ENCODE measurements at places on chromosomes 7 and 10.

DNA sequence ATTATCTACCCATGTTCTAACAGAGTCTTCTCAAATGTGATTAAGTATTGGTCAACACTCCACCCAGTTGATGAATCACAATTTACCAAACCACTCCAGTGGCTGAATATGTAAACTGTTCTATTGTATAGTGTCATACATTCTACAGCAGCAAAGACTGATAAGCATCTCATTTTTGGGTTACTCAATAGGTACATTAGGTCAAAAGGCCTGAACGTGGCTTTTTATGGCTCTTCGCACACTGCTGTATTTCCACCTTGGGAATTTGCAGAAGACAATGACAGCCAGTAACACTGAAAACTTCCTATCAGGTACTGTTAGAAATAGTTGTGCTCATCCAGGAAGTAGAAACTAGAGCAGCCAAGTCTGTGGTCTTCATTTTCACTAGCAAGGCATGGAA lies 166.9 kb downstream of the GLI3 start:
- DNase-seq, result no peak

DNA sequence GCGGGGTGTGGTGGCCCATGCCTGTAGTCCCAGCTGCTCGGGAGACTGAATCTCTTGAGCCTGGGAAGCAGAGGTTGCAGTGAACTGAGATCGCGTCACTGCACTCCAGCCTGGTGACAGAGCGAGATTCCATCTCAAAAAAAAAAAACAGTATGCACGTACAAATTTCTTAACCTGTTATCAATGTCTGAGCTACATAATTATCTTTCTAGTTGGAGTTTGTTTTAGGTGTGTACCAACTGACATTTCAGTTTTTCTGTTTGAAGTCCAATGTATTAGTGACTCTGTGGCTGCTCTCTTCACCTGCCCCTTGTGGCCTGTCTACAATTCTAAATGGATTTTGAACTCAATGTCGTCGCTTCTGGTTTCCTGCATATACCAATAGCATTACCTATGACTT lies 40.3 kb downstream of the CD36 start:
- no peak for DNase-seq

DNA sequence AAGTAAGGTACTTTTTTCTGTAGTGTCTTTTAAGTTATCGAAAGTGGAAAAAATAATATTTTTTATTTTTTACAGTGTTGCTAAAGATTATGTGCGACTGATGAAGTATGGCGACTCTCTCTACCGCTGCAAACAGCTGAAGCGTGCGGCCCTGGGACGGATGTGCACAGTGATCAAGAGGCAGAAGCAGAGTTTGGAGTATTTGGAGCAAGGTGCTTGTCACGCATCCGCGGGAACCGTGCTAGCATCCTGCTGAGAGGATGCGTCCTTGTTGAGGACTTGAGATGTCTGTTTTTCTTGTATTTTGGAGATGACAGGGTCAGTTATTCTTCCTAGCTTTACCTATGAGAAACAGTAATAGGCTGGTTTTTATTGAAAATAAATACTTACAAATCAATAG lies 7.8 kb downstream of the GTPBP4 start:
- no peak for DNase-seq

- no peak for DNase-seq
These were observed 830 bp downstream of the IMPDH1 start for GRCh38 chr7:128408709-128409595.

DNA sequence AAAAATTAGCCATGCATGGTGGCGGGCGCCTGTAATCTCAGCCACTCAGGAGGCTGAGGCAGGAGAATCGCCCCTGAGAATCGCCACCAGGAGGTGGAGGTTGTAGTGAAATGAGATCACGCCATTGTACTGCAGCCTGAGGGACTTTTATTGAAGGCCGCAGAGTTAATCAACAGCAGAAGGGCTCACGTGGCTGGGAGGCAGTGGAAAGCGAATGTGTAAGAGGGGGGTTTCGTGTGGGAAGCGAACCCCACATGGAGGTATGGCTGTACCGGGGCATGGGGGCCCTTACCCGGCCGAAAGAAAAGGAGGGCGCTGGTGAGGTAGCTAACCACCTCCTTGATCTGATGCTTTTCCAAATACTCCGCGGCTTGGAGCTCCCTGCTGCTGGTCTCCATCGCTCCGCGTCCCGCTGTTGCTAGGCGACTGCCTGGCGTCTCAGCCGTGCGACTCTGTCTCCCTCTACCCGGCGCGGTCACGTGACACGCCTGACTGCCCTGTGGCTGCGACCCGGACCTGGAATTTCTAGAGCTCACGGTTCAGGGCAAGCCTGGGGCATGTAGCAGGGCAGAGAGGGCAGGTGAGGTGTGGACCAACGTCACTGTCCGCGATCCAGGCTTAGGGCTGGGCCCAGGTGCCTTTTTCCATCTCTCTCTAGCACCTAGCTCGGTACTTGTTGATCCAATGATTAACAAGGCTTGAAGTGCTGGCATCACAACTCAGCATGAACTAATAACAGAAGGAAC lies at the start of gene EFCAB10:
EFCAB10 (minus strand) TSS at position 428 of the 746 bp plus-strand sequence; CDS start at position 398, 30 bp downstream.
- peak; percentile 3 for DNase-seq

- DNase-seq, result no peak
These were observed 892 bp downstream of the CRHR2 start for GRCh38 chr7:30681331-30681797.

DNA sequence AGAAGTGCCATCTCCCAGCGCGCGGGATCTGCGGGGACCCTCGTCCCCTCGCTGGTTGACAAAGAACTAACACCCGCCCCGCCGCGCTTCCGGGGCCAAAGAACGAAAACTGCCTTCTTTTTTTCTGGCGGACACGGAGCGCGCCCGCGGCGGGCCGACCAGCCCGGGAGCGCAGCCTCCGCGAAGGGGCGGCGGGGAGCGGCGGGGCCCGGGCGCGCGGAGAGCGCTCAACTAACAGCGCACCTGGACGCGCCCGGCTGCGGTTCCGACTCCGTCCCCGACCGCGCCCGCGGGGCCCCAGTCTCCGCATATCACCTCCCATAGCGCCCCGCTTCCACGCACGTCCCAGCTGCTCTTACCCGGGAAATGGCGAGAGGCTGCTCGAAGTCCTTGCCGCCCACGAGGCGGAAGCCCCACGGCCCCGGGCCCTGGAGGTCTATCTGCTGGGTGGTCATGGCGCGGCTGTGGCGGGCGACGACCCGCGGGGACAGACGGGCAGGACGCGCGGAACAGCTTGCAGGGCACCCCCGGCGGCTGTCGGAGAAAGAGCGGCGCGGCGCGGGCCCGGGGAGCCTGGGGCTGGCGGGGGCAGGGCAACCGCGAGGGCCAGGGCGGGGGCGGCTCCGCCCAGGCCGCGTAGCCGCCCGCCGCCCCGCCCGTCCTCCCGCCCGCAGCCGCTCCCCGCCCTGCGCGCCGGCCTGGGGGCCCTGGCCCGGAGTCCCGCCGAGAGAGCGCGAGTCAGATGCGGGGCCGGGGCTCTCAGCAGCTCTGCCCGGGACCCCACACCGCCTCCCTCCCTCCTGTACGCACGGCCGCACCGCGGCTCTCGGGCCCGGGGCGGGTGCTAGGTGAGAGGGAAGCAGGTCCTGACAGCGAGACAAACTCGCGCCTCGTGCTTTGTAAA lies at the start of gene PDLIM1:
PDLIM1 (minus strand) TSS at position 543 of the 904 bp plus-strand sequence; CDS start at position 455, 88 bp downstream.
- no peak for DNase-seq

DNA sequence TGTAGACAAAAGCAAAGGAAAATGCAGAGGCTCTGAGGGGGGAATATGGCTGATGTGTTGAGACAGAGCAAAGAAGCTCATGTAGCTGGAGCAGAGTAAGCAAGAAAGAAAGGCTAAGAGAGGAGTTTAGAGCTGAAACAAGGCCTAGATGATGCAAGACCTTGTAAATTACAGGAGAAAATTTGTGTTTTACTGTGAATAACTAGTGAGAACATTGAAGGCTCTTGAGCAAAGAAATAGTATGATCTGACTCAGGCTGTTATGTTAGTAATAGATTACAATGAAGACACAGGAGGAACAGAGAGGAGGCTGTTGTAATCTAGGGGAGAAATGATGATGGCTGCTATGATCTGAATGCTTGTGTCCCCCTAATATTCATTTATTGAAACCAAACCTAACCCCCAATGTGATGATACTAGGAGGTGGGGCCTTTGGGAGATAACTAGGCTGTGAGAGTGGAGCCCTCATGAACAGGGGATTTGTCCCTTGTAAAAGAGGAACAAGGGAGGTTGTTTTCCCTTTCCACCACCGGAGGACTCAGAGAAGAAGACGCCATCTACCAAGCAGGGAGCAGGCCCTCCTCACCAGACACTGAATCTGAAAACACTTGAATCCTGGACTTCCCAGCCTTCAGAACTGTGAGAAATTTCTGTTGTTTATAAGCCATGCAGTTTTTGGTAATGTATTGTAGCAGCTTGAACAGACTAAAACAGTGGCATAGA lies 394.9 kb downstream of the HTR7 start:
- DNase-seq, result no peak

DNA sequence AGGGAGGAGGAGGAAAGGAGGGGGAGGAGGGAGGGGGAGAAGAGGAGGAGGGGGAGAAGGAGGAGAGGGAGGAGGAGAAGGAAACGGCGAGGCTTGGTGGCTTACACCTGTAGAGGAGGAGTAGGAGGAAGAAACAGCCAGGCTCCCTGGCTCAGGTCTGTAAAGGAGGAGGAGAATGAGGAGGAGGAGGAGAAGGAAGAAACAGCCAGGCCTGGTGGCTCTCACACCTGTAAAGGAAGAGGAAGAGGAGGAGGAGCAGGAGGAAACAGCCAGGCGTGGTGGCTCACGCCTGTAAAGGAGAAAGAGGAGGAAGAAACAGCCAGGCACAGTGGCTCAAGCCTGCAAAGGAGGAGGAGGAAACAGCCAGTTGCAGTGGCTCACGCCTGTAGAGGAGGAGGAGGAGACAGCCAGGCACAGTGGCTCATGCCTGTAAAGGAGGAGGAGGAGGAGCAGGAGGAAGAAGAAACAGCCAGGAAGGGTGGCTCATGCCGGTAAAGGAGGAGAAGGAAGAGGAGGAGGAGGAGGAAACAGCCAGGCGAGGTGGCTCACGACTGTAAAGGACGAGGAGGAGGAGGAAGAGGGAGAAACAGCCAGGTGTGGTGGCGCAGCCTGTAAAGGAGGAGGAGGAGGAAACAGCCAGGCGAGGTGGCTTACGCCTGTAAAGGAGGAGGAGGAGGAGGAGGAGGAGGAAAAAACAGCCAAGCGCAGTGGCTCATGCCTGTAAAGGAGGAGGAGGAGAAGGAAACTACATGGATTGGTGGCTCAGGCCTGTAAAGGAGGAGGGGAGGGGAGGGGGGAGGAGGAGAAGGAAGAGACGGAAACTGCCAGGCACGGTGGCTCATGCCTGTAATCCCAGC lies 14.9 kb upstream of the CRCP start:
- DNase-seq, result no peak

DNA sequence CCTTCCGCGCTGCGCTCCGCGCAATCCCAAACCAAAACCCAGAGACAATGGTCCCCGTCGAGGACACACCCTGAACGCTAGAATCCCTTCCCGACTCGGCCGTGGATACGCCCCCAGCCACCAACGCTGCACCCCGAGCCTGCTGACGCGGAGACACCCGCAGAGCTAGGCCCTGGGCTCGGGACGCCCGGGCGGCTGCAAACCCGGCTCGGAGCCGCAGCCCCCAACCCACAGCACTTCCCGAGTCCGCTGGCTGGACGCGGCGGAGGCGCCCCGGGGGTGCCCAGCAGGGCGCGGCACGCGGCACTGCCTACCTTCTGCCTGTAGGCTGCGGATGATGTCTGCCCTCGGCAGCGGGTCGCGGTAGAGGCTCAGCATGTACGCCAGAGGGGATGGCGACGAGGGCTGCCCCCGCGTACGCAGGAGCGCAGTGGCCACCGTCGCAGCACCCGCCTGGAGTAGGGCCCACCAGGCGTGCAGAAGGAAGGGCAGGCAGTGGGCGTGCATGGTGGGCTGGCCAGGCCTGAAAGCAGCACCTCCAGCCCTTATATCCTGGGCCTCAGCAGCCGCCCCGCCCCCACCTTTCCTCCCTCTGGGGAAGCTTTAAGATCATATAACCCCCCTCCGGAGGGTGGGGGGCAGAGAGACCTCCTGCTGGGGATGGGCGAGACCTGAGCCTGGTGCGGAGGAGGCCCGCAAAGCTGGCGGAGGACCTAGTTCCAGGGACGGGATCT lies at the start of gene NODAL:
NODAL (minus strand) TSS at position 521 of the 734 bp plus-strand sequence; CDS start at position 507, 14 bp downstream.
- no peak for DNase-seq

DNA sequence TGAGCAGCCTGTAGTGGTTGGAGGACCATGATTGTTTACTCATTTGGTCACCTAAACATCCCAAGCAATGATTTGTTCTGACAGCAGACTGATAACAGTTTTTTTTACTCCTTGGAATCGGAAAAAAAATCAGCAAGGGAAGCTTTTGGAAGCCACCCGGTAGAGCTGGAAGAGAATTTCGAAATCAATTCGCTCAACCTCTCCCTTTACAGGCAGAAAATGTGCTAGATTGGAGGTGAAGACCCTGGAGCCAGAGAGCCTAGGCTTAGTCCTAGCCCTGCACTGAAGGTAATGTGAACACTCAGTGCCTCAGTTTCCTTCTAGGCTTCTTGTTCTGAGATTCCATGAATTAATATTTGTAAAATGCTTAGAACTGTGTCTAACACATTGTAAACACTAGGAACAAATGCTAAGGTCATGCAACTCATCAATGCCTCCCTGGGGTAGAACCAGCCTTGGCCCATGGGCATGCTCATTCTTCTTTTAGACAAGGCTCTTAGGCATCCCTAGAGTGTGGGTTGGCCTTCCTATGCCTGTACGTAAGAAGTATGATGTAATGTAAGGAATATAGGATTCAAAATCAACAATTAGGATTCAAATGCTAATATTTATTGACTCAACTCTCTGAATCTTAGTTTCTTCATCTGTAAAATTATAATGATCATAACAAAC lies 52.7 kb downstream of the MET start:
- no peak for DNase-seq

- no peak for DNase-seq
These were observed 367.7 kb upstream of the HPS1 start for GRCh38 chr10:98814470-98814869.

GRCh38 chr7:51666751-51667150 lies 350.1 kb upstream of the COBL start:
- no peak for DNase-seq

DNA sequence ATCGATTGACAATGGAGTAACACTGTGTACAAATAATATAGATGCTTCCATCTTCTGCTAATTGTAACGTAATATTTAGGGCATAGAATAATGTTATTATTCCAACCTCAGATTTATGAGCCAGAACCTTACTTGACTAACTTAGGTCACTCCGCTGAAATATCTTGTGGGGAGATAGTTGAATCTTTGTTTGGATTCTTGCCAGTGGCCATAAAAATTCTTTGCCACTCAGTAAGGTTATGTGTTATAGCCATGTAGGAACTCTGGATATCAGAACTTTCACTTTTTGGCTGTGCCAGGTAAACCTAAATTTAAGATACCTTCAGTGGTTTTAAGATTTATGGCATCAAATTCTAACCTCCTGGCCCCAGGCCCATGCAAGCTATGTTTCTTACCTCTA lies 197.6 kb downstream of the WDR11 start:
- no peak for DNase-seq

DNA sequence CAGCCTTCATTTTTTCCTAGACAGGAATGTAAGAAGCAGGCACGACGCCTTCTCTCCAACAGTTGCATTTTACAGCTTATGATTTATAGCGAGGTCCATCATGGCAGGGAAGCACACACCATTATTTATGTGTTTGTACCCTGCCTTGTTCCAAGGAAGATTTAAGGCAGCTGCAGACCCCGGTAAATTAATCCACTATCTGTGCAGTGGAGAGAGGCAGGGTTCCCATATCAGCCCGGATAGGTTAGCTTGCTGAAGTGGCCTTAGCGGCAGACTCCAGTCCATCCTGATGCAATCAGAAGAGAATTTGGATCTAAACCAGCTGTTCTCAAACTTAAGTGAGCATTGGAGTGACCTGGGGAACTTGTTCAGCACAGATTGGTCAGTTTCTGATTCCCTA lies 359.4 kb downstream of the GALNT17 start:
- no peak for DNase-seq

GRCh38 chr7:1848911-1849311 lies 178.8 kb downstream of the ELFN1 start:
- DNase-seq, result no peak
